Activated CD4-positive, alpha-beta T cell treated with anti-CD3 and anti-CD28 coated beads for 24 hours (primary cell): ENCODE measurements at places on chromosomes 11 and 22.

- no peak for DNase-seq
Observed at GRCh38 chr22:50443197-50443596, 31.6 kb downstream of the SBF1 start.

- no peak for DNase-seq
Observed at GRCh38 chr11:69280994-69281393, 13.0 kb upstream of the MYEOV start.

- DNase-seq, result no peak
Observed at GRCh38 chr11:117872420-117872961, 4.0 kb downstream of the FXYD6 start.

DNA sequence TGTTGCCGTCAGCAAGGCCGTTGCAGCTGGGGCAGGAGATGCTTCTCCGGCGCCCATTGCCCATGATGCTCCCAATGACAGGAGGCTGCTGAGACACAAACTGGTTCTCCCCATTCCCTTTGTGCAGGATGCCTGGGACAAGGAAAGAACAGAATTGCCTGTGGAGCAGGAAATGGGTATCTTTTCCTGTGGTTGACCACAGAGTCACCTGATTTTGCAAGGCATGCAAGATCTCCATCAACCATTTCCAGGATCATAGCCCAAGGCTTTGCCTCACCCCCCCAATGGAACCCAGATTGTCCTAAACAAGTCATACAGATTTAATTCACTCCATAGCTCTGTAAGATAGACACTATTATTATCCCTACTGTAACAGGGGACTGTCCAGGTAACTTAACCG, 148.1 kb upstream of the NARS2 start:
- DNase-seq, result no peak

DNA sequence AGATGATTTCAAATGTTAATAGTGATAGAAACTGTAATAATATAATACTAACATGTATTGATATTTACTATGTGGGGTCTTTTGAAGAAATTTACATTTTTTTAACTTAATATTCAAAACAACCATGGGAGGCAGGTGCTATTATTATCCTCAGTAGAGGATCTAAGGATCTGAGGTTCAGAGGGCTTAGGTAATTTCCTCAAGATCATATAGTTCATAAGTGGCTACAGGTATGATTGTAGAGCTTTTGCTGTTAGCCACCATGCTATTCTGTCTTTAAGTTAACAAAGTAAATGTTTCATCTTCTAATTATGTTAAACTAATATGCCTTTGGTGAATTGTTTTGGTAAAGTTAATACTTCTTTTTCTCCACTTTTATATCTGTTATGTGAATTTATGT, 83.6 kb downstream of the PDE3B start:
- no peak for DNase-seq

- no peak for DNase-seq
Observed at GRCh38 chr22:19659805-19660345, 54.4 kb upstream of the SEPTIN5 start.

DNA sequence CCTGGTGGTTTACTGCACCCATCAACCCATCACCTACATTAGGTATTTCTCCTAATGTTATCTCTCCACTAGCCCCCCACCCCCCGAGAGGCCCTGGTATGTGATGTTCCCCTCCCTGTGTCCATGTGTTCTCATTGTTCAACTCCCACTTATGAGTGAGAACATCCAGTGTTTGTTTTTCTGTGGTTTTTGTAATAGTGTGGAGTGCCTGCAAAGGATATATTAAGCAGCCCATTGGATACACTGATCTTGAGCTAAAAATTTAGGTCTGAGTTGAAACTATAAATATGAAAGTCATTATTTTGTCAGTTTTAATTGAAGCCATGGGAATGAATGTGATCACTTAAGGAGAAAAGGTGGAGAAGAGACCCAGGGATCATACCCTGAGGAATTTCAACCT, 23.0 kb downstream of the MRPL48 start:
- DNase-seq, result no peak

DNA sequence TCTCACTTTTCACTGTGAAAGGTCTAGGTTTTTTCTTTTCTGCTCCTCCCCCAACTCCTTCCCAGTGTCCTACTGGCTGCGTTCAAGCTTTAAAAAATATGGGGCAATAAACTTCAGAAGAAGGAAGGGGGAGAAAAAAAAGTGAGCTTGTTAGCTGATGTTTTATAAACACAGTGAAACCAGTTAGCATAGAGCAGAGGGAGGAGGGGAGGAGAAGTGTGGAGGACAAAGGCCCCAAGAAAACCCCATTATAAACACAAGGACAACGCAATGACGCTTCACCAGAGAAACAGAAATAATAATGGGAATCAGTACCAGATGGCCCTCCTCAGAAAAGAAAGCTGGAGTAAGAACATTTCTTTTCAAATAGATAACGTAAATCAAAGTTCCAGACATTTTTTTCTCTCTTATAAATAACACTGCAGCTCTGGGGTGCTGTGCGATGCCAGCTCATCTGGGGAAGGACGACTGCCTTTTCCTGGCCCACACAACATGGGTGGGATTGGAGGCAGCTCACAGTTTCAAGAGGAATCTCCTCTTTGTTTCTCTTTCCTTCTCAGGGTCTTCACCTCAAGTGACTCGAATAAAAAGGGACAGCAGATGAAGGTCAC, 235.4 kb upstream of the NARS2 start:
- no peak for DNase-seq

- no peak for DNase-seq
Observed at GRCh38 chr11:64251753-64252002, 348 bp downstream of the PLCB3 start.

GRCh38 chr11:72703267-72704008, 29.2 kb upstream of the PDE2A start:
- DNase-seq, result no peak

- DNase-seq, result no peak
Observed at GRCh38 chr11:44377121-44377520, 67.2 kb upstream of the ALX4 start.

DNA sequence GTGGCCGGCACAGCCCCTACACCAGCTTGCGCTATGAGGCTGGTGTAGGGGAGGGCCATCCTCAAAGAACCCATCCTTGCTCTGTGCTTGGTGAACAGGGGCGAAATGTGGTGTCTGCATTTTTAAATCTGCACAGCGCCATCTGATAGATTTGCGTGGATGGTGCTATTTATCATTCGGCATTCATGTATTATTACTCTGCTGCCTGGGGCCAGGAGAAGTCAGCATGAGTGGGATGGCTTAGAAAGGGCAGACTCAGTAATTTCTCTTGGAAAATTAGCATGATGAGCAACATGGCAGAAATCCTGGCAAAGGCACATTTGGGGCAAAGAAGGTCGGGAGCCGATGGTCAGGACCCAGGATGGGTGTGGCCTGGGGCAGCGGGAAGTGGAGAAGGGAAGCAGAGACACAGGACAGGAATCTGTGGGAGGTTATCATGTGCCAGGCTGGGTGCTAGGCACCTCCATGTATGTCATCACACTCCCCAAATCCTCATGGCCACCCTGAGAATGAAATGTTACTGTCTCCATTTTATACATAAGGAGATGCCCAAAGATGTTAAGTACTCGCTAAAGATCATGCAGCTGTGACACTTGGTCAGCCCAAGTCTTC, 149.0 kb downstream of the CEP164 start:
- DNase-seq, result no peak

GRCh38 chr11:9607511-9607899, 34.0 kb downstream of the WEE1 start:
- DNase-seq, result no peak
